ENCODE measurements at places on chromosomes 16 and 17.

DNA sequence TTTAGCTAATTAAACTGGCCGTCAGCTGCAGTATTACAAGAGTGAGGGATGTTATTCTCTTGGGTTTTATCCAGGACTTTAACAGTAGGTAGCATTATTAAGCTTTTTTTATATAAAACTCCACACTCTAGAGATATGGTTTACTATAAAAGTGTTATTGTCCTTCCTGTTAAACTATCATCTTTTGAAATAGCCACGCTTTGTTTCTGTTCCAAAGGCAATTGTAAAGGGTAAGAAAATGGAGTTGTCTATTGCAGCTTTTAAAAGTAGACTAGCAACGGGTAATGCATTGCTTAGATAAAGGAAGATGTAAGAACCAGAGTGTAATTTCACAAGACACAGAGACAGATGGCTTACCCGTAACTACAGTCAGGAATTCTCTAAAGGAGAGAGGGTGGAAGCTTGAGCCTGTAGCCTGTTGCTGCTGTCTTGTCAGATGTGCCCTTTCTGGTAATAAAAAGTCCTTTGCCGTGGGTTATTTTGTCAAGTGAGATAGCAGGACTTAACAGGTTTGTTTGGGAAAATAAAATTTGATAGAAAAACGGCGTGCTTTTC lies 56.4 kb downstream of the WWOX start:
- DNase-seq: no peak

DNA sequence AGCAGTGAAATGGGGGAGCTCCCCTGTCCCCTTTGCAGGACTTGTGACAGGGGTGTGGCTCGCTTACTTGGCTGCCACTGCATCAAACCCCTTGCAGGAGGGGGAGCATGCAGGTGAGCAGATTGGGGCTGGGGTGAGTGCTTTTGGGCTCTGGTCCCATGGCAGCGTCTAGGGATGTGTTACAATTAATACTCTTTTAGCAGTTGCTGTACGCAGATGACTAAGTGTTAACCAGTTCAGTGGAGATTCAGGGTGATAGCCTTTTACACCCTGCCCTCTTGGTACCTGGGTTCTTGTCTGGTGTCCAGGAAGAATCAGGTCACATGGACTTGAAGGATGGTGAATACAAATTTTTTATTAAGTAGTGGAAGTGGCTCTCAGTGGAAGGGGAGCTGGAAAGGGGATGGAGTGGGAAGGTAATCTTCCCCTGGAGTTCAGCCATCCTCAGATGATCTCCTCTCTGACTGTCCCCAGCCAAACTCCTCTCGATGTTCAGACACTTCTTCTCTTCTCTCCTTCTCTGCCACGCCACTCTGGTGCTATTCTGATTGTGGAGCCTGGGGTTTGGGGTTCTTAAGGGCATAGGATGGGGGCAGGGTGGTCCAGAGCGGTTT lies 100.1 kb downstream of the MARF1 start:
- DNase-seq: no peak

DNA sequence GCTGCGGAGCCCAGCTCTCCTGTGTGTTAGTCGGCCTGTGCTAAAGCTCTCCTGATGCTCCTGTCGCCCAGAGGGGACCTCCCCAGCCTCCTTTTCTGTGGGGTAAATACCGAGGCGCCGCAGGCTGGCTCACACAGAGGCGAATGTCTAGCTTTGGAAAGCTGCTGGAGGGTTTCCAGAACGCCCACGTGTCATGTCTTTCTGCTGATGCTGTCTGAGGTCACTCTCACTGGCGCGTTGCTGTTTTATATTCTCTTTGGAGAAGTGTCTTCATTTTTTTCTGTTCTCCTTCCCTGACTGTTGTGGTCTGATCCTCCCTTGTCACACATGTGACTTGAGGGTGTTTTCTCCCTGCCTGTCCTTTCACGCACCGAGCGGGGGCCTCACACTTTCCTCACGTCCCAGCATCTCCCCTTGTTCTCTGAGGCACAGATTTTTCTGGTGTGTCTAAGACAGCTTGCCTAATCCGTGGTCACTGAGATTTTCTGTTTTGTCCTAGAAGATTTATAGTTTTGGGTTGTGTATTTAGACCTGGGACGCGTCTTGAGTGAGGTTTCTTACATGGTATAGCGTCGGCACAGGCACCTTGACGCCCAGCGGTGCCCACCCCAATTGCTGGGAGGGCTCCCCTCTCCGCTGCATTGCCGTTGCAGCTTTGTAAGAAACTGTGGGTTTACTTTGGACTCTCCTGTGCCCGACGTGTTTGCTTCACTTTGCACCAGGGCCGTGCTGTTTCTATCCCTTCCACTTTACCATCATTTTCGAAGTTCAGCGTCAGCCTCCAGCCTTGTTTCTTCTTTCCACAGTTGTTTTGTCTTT lies 92.1 kb upstream of the ZNF750 start:
- DNase-seq: no peak

DNA sequence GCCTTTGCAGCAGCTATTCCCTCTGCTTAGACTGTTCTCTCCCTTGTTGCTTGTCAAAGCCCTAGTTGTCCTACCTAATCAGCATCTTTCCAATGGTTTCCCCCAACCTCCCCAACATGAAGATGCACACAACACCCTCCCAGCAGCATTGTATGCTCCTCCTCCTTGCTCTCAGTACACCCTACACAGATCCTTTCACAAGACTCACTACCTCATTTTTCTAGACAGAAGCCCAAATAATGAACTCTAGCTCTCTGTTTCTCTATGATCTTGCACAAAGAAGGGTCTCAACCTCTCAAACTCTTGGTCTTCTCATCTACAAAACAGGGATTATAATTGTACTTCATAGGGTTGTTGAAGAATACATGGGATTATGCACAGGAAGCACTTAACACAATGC lies 19.4 kb downstream of the PSME3IP1 start:
- DNase-seq: no peak

DNA sequence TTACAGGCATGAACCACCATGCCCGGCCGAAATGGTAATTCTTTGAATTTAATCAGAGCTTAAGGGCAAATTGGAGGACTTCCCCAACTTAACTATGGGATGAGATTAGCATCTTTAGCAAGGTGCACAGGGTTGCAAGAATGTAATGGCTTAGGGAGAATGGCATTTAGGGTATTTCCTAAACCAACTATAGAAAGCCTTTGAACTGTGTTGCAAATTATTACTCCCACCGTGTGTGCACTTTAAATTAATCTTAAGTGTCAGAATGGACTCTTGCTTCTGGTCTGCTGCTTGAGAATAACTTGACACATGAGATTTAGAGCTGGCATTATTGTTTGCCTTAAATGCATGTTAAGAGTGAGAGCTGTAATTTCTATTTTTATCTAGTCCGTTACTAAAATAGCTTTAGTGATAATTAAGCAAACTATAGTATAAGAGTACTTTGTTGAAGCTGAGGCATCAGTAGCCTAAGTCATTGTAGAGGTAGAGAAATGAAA lies 59.8 kb downstream of the TUBD1 start:
- no peak for DNase-seq

Data from NCI-H526 treated with DMSO at 0.1 percent for 48 hours (cell line).